ENCODE measurements at places on chromosomes 1 and 21.
A peak's percentile ranks its signal among the peaks of the same experiment; 100 is the strongest.

GRCh38 chr1:30129001-30129408, 594.4 kb downstream of the MATN1 start:
- DNase-seq, result no peak

DNA sequence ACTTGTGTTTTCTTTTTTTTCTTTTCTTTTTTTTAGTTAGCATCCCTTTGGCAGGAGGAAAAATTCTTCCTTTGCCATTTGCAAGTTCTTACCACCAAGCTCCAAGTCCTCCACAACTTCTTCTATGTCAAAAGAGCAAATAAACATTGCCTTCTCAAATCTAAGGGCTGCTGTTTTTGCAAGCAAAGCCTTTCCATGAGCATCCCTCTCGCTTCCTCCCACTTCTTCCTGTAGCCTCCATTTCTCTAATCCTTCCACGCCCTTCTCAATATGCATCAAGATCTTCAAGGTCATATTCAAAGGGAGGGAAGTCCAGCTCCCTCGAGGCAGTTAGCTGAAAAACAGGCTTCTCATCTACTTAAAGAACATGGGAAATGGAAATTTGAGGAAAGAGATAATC, 147.1 kb downstream of the ADSS2 start:
- DNase-seq, result no peak

- DNase-seq, result no peak
These were observed 19.8 kb downstream of the SLC25A33 start for GRCh38 chr1:9558946-9559545.

DNA sequence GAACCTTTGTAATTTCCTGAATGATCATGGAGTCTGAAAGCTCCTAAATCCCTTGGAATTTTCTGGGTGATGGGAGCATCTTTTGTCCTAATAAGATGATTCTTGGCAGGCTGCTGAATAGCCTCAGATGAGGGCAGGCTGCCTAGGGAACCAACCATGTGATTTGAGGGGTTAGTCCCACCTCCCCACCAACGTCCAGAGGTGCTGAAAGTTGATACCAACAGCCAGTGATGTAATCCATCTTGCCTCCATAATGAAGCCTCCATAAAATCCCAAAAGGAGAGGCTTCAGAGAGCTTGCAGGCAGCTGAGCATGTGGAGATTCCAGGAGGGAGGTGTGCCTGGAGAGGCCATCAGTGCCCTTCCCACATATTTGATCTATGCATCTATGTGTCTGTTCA, 43.7 kb downstream of the GTF2B start:
- DNase-seq, result no peak

DNA sequence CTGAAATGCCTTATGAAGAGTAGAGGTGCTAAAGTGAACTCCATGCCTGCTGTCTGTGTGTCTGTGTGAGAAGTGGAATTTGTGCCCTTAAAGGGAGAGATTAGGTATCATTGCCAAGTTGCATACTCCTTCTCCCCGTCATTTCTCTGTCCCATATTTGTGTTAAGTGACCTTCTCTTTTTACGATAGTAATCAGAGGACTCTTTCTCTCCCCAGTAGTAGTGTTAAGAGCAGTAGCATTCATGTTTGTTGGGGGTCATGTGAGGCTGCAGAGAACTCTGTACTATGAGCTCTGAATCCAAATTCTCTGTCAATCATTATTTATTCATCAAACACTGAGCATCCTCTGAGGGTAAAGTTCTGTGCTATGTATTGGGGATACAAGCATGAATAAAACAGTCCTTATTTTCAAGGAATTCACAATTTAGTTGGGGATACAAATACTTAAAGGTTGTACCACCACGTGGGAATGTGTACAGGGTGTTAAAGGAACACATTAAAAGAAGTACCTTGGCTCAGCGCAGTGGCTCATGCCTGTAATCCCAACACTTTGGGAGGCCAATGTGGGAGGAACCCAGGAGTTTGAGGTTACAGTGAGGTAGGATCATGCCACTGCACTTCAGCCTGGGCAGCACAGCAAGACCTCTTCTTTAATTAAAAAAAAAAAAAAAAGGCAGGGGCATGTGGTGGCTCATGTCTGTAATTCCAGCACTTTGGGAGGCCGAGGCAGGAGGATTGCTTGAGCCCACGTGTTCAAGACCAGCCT, 24.8 kb upstream of the KCNQ4 start:
- no peak for DNase-seq

DNA sequence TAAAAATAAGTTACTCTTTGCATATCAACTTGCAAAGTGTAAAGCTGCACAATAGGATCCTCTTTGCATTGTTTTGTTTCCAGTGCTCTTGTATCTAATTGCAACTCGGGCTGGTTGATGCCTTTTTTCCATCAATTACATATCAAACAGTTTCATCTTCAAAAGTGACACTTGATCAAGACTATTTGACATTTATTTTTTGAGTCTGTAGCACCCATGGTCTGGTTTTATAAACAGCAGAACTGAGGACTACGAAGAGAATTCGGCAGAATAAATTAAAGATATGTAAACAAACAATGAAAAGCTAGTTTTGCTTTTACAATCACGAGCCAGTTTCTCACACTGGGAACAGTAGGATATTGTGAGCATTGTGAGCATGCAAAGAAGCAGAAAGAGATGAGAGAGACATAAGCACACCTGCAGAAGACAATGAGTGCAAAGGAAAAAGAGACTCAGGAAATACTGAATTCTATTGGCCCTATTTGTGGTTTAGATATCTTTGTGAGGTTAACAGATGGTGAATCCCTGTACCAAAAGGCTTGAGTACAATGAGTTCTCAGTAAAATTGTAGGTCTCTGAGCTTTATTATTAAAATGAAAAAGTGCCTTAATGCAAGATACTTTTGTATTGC, 45.4 kb downstream of the RPL5 start:
- DNase-seq, result no peak

- DNase-seq, result no peak
These were observed 4.8 kb downstream of the RBM34 start for GRCh38 chr1:235156265-235156664.

- DNase-seq, result no peak
These were observed 34.2 kb upstream of the ABCD3 start for GRCh38 chr1:94383966-94384408.

GRCh38 chr1:70441392-70442035, 30.4 kb downstream of the CTH start:
- no peak for DNase-seq

DNA sequence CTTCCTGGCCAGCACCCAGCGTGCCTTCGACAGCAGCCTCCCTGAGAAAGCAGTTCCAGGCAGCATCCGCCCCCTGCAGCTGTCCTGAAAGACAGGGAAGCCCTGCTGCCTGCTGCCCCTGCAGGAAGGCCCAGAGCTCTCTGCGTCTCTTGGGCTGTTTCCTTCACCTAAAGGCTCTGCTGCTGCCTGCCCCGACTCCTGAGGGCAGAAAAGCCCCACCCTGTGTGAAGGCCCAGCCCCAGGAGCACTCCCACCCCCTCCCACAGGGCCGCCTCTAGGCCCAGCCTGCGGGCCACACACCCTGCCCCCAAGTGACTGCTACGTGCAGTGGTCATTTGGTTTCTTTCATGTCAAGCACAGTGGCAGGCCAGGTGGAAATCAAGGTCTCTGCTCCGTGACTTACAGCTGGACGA, 12.4 kb downstream of the RIPK4 start:
- DNase-seq, result no peak

- no peak for DNase-seq
These were observed 7.7 kb downstream of the AHDC1 start for GRCh38 chr1:27596261-27596660.

DNA sequence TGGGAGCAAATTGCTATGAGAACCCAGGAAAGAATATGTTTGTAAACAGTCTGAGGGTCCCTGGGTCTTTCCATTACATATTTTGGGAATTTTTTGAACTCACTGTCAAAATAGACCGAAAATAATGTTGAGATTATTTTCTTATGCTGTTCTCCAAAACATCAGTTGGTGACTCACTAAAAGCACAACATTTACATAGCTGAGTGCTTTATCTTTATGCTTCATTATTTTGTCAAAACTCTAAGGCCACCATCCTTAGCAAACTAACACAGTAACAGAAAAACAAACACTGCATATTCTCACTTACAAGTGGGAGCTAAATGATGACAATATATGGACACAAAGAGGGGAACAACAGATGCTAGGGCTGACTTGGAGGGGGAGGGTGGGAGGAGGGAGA, 459.3 kb downstream of the ADGRL2 start:
- DNase-seq, result no peak

DNA sequence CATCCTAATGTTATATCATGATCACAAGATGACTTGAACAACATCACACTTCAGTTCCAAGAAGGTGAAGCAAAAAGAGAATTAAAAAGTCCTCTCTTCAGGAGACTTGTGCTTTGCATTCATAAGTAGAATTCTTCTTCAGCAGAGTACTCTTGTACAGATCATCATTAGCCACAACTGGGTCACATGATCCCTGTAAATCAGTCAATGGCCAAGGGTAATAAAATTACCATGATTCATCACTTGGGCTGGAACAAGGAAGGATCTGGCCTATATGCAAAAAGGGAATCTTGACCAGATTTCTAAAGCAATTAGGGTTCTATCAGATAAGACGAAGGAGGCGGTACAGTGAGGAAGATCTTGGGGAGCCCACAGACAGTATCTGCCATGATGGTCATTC, 458.0 kb upstream of the DEPDC1 start:
- no peak for DNase-seq

DNA sequence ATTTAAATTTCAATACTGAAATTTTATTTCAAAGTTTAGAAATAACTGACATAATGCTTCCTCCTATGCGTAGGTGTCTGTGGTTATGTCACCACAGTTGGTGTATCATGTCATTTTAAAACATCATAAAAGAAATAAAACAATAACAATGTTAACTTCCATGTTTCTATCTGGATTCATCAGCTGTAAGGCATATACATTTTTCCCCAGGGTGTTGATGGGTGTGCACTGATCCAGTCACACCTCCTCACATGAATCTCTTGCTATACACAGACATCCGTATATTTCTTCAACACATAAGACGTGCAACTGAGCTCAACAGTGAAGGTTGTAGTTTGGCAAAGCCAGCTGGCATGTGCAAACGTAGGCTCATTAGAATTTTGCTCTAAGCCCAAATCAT, 6.2 kb downstream of the KCNA3 start:
- DNase-seq, result no peak

GRCh38 chr1:239997515-239998311, 94.0 kb upstream of the FMN2 start:
- DNase-seq, result no peak

GRCh38 chr1:102107441-102107840, 110.7 kb upstream of the OLFM3 start:
- no peak for DNase-seq

DNA sequence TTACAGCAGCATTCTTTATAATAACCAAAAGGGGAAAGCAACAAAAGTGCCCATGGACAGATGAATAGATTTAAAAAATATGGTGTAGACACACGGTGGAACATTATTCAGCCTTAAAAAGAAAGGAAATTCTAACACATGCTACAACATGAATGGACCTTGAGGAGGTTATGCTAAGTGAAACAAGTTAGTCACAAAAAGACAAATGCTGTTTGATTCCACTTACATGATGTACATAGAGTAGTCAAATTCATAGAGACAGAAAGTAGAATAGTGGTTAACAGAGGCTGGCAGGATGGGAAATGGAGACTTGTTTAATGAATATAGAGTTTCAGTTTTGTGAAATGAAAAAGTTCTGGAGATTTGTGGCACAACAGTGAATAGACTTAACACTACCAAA, 151.4 kb downstream of the CYYR1 start:
- no peak for DNase-seq

DNA sequence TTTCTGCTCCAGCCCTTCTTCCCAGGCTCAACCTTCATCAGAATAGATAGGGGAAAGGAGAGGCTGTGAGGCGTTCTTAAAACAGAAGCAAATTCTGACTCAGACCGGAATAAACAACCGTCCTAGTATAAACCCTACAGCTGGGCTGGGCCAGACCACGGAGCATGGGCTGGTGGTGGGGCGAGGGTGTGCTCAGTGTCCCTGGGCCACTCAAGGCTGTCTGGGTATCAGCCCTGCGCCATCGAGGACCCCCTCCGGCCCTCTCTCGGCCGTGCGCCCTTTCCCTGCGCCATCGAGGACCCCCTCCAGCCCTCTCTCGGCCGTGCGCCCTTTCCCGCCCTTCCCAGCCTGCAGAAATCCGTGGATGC, 36.0 kb downstream of the CAPN2 start:
- no peak for DNase-seq

GRCh38 chr1:157994704-157995582, 1.5 kb downstream of the KIRREL1 start:
- DNase-seq, result no peak

DNA sequence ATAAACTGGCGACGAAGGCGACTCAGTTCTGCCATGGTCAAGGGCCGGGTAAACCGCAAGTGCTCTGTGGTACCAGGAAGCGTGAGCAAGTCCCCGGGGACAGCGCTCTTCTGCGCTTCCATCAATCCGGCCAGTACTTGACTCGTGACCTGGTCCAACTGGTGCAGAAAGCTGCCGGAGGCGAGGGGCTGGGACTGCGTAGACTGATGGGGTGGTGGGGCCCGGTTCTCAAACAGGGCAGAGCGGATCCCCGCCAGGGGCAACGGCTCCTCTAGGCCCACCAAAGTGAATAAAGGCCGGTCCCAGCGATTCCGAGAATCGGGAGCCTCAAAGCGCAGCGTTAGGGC, 852 bp downstream of the KTI12 start:
- DNase-seq, result peak; percentile 58

DNA sequence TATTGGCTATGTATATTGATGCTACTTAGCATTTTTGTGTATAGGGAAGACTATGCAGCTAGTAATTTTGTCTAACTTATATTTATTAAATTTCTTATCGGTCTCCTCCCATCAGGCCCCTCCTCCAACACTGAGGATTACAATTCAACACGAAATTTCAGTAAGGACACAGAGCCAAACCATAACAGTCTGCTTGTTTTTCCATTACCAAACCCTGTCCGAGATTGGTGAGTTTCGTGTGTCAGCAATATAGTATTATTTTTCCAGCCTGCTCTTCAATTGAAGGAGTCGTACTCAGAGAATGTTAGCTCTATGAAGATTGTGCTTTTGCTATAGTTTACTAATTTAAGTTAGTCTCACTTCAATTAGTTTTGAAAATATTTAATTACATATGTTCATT, 1495.3 kb downstream of the MRPL39 start:
- DNase-seq, result no peak

- DNase-seq, result no peak
These were observed 4.7 kb downstream of the FMOD start for GRCh38 chr1:203346060-203346768.

GRCh38 chr1:183456826-183457225, 15.5 kb upstream of the SMG7 start:
- DNase-seq, result no peak

All from HL-60 (cell line).